ENCODE measurements at places on chromosomes 6 and 20. TPM values are rescaled to one million over a fixed set of nuclear protein-coding genes. Genes with fewer than 3 reads are reported as not detected.

GRCh38 chr20:49845060-49845459, 32.4 kb downstream of the SLC9A8 start:
- no peak for DNase-seq

DNA sequence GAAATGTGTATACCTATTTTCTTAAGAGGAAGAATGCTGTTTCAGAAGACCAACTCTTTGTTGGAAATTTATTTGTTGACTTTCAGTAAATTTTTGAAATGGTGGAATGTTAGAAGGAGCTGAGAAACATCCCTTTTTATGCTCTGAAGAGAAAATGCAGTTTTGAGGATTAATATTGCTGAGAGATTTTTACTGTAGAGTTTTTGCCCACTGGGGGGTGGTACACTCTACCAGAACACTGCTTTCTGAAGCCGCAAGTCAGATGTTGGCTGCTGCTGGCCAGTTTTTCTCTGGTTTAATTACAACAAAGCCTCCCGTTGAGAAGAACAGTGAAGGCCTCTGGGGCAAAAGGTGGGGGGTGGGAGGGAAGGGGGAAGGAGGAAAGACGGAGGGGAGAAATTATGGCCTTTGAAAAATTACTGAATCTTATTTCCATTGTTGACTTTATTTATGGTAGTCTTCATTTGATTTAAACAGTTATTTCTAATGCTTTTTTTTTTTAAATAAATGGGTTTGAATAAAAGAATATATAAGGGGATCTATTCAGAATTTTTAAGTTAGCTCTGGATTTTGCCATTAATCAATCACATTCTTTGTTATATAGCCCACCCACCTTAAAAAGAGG, 3.0 kb downstream of the FLRT3 start:
- peak; percentile 25 for DNase-seq

DNA sequence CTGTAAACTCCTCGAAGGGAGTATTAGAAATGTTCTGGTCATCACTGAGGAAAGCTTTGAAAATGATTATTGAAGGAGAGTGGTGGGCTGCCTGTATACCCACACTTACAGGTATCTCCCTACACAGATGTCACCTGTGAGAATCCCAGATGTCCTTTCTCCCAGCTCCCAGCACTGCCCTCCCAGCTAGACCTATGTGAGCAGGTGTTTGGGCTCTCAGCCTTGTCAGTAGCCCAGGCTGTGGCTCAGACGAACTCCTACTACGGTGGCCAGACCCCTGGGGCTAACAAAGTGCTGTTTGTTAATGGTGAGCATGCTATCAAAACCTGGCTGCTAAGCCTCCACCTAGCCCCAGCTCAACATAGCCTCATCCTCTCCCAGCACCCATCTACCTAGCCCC, 7.1 kb downstream of the PRSS16 start:
- DNase-seq = no peak

- DNase-seq = no peak
These were observed 880 bp downstream of the ADNP start for GRCh38 chr20:50930139-50930975.

DNA sequence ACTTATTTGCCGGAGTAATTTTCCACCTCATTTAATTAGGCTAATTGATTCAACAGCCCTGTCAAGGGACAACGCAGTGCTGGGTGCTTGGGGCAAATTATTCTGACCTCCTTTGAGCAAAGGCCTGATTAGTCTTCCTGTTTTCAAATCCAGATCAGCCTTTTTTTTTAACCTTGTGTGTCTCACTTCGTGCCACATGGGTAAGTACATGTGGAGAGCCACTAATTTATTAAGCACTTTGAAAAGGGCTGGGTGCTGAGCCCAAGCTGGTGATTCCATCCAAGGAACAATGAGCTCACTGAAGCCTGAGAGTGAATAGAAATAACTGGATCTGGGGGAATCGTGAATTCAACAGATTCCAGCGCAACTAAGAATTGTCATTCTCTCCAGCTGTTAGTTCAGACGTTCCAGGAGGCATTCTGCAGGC, 229.3 kb downstream of the CLIC5 start:
- DNase-seq = no peak

- DNase-seq = no peak
These were observed 37.0 kb upstream of the POU3F2 start for GRCh38 chr6:98797217-98797994.

- no peak for DNase-seq
These were observed 5.8 kb upstream of the ADAM33 start for GRCh38 chr20:3687655-3688054.

- DNase-seq = no peak
These were observed 130.0 kb downstream of the BTBD9 start for GRCh38 chr6:38509713-38510112.

- DNase-seq = no peak
These were observed 294.9 kb downstream of the FOXA2 start for GRCh38 chr20:22289442-22289841.

DNA sequence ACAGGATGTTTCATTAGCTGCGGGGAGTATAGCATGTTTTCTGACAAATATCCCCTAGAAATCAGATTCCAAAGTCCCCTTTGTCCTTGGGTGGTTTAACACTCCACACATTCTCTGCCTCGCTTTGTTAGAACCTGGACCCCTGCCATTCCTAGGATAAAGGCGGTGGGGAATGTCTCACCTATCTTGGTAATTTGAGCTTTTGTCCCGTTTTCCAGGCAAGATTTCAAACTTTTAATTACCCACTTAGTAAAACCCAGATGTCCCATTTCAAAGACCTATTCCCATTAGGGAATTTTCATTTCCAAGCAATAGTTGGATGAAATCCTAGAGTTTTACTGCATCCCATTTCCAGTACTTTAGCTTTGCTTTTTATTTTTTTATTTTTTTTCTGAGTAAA, 501.0 kb upstream of the MAP3K7 start:
- no peak for DNase-seq

DNA sequence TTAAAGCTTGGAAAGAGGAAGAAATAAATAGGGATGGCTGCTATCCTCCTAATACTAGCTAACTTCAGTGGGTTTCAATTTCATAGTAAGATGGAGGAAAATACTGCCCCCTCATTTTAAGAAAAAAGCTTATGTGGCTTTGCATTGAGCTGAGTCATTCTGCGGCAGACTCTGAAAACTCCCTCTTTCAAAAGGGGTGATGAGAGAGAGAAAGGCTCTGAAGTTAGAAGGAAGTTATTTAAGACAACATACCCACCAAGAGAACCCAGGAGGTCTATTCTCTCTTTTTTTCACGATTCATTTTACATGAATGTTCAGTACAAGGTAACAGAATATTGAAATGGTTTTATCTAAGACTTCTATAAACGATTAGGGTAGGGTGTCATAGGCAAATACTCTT, 4.5 kb downstream of the PRDM13 start:
- no peak for DNase-seq

GRCh38 chr6:27295301-27296079, 16.6 kb downstream of the POM121L2 start:
- no peak for DNase-seq

The MEI4 gene
- 0.57 TPM for total RNA-seq

Measured in adrenal gland (tissue), 19 donors.